ENCODE measurements at places on chromosomes 13 and 19. TPM values are rescaled to one million over a fixed set of nuclear protein-coding genes. Genes with fewer than 3 reads are reported as not detected.

Gene CERS1
- 1.4 TPM for total RNA-seq

Gene CLDN10
- total RNA-seq: not detected

Gene C19orf18
- total RNA-seq: not detected

GRCh38 chr19:4969772-4970531 lies 1.0 kb downstream of the KDM4B start:
- DNase-seq: peak; percentile 33

- no peak for DNase-seq
Measured at GRCh38 chr13:26476782-26477142, 80.7 kb upstream of the WASF3 start.
